ENCODE measurements at places on chromosomes 7 and 10. TPM values are rescaled to one million over a fixed set of nuclear protein-coding genes. Genes with fewer than 3 reads are reported as not detected.

DNA sequence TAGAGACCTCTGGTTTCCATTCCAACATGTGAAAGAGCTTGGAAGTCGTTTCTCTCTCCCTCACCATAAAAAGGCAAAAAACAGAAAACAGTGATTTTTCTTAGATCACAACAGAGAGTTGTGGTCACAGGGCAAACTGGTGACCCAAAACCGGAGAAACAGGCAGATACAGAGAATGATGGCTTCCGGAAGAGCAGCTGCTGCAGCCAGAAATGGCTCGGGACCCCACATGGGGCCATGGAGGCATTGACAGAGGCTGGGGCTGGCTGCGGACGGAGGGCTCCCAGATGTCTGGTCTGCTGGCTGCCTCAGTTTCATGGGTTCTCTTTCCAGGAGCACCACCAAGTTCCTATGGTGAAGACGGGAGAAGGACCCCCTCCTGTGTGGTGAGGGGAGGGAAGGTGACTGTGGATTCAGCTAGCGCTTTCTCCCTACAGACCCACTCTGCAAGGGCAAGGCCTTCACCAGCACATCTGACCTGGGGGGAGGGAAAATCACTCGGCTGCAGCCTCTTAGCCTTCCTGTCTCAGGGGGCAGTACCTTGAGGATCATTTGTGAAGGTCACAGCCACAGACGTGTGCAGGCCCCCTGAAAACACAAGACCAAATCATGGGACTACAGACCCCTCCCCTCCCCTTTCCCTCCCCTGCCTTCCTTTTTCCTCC is 81.4 kb downstream of the WDR37 start:
- H3K36me3 ChIP-seq, result no peaks in the 10 kb centered on the region
- H3K4me3 ChIP-seq, result no peak overlapping the region
- H3K4me1 ChIP-seq, result no peaks in the 10 kb centered on the region
- no peak overlapping the region for H3K27ac ChIP-seq

The LLCFC1 gene
- not detected for total RNA-seq

The CYP26A1 gene
- not detected for total RNA-seq

The HOXA4 gene
- not detected for total RNA-seq

GRCh38 chr7:10239695-10240345 is 733.9 kb upstream of the PHF14 start:
- H3K4me1 ChIP-seq, result no peaks in the 10 kb centered on the region
- H3K4me3 ChIP-seq, result no peak overlapping the region
- no peak for DNase-seq

The SDHAF3 gene
- total RNA-seq, result 26.9 TPM

The ADRB1 gene
- not detected for total RNA-seq

- H3K36me3 ChIP-seq, result no peaks in the 10 kb centered on the region
- no peak for DNase-seq
- H3K27me3 ChIP-seq, result peaks cover 20% of the 10 kb centered on the region
- no peak overlapping the region for H3K27ac ChIP-seq
- H3K4me3 ChIP-seq, result no peak overlapping the region
These were observed 5.8 kb downstream of the RASGEF1A start for GRCh38 chr10:43260911-43261577.

- peaks cover 16% of the 10 kb centered on the region for H3K27me3 ChIP-seq
- DNase-seq, result no peak
- no peaks in the 10 kb centered on the region for H3K36me3 ChIP-seq
These were observed 6.3 kb upstream of the C7orf33 start for GRCh38 chr7:148584154-148584827.
